Bronchus fibroblast of lung (primary cell): ENCODE measurements at places on chromosomes 12 and 14. TPM values are rescaled to one million over a fixed set of nuclear protein-coding genes. Genes with fewer than 3 reads are reported as not detected.

ZNF385A gene
- total RNA-seq = 2.5 and 2.7 TPM in 2 replicates

REP15 gene
- 0.67 and 0.89 TPM in 2 replicates for total RNA-seq

SLCO1A2 gene
- not detected in 2 replicates for total RNA-seq

CLEC1B gene
- total RNA-seq = not detected in 2 replicates

GLT1D1 gene
- total RNA-seq = not detected in 2 replicates

MMP17 gene
- 10.3 and 12.1 TPM in 2 replicates for total RNA-seq

TAS2R30 gene
- under 0.01 TPM in 1 of 2 replicates, not detected in the other for total RNA-seq

KITLG gene
- total RNA-seq = 20.2 and 22.4 TPM in 2 replicates

NUMB gene
- total RNA-seq = 21.9 and 23.0 TPM in 2 replicates

LTBR gene
- total RNA-seq = 153 and 165 TPM in 2 replicates

ADAM21 gene
- total RNA-seq = under 0.01 and 0.59 TPM in 2 replicates

KIF26A gene
- total RNA-seq = 0.17 and 0.30 TPM in 2 replicates

AQP2 gene
- total RNA-seq = not detected in 2 replicates

PARPBP gene
- 11.1 and 19.5 TPM in 2 replicates for total RNA-seq

TARBP2 gene
- total RNA-seq = 48.2 and 48.4 TPM in 2 replicates

C12orf54 gene
- not detected in 2 replicates for total RNA-seq

ITGB7 gene
- total RNA-seq = under 0.01 TPM in 2 replicates

RAD51AP1 gene
- 14.7 and 21.9 TPM in 2 replicates for total RNA-seq

NCAPD2 gene
- 141 and 150 TPM in 2 replicates for total RNA-seq

CCDC177 gene
- total RNA-seq = not detected in 2 replicates

KRT75 gene
- not detected in 2 replicates for total RNA-seq

CACNA2D4 gene
- 1.0 and 1.7 TPM in 2 replicates for total RNA-seq

PROX2 gene
- total RNA-seq = not detected in 2 replicates

ZBTB42 gene
- 2.5 and 3.6 TPM in 2 replicates for total RNA-seq

RDH5 gene
- total RNA-seq = 9.8 and 12.3 TPM in 2 replicates

SLC22A17 gene
- total RNA-seq = 10.4 and 13.8 TPM in 2 replicates

LIN7A gene
- 13.8 and 18.3 TPM in 2 replicates for total RNA-seq

STXBP6 gene
- 10.9 and 15.8 TPM in 2 replicates for total RNA-seq

TMEM52B gene
- total RNA-seq = 1.6 and 2.5 TPM in 2 replicates

VRTN gene
- not detected in 2 replicates for total RNA-seq

SLC35F4 gene
- total RNA-seq = not detected in 2 replicates

ACACB gene
- 1.7 and 2.5 TPM in 2 replicates for total RNA-seq

RIPK3 gene
- total RNA-seq = 0.45 and 0.84 TPM in 2 replicates

NAV3 gene
- 18.5 and 18.9 TPM in 2 replicates for total RNA-seq

NOC4L gene
- total RNA-seq = 18.1 and 22.4 TPM in 2 replicates

RILPL2 gene
- 2.2 and 2.4 TPM in 2 replicates for total RNA-seq

PLD4 gene
- not detected in 2 replicates for total RNA-seq

MED6 gene
- 16.8 and 17.4 TPM in 2 replicates for total RNA-seq

MGP gene
- 0.17 and 0.30 TPM in 2 replicates for total RNA-seq
